Astrocyte (in vitro differentiated cells and primary cell): ENCODE measurements at places on chromosomes 2 and 18. TPM values are rescaled to one million over a fixed set of nuclear protein-coding genes. Genes with fewer than 3 reads are reported as not detected.

HOXD13 gene
- total RNA-seq, result not detected in 2 replicates

DNA sequence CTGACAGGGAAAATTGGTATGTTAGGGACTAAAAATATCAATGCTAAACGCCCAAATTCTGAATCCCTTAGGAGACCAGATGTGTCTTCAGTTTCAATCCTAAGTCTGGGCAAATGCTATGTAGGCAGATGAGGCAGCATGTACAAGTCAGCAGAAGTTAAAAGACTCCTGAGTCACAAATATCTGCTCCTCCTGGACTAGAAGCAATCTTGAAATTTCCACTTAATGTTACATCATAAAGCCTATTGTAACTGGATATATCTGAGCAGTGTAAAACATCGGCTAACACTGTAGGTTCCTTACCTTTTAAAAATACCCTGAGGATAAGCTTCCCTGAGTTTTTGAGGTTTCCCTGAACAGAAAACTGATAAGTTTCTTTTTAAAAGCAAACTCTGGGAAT lies 1087.6 kb upstream of the PIK3C3 start:
- peak; percentile 86 for DNase-seq

ZNF396 gene
- total RNA-seq, result 1.3 and 1.4 TPM in 2 replicates

GRCh38 chr2:239550357-239550756 lies 149.5 kb upstream of the HDAC4 start:
- DNase-seq, result no peak

DNA sequence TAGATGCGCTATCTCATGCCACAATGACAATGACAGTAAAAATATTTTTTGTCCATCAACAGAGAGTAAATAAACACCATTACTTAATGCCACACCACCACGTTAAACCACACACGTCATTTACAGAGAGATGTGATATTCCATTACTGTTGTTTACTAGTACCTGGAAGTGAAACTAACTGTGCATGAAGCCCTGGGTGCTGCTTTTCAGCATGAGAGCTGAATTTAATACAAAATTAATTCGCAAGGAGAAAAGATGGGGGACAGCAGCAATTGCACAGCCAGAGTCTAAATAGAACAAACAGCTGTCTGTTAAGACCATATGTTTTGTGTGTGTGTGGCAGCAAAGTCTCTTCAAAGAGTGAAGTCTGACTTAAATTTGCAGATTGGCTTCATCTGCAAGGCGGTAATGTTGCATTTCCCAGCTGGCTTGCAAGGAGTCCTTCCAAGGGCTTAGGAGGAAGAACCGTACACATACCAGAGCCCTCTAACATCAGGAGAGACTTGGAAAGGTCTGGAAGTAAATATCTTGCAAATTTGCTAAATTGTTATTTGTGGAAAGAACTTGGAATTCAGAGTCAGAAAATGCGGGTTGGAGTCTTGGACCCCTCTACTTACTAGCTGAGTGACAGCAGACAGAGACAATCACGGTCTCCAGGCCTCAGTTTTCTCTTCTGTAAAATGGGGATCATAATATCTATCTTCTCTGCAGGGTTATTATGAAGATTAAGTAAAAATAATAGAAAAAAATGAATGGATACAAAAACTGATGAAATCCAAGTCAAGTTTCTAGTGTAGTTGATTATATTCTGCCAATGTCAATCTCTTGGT lies 127.6 kb downstream of the ALPK2 start:
- DNase-seq, result no peak

DNA sequence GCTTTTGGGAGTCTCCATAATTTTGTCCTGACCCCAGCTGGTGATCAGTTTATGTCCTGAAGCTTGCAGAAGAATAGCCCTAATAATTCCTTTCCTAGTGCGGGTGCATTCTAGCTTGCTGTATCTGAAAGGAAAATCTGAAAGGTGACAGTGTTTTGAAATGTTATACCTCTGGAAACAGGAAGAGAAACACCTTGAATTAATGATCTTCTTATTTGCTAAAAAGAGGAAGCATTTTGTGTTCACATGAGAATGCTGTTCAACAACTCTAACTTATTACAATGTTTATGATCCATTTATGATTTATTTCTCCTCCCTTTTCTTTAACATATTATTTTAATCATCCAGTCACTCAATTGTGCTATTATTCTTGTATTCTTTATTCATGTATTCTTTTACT lies 66.9 kb upstream of the CAVIN2 start:
- no peak for DNase-seq

DNA sequence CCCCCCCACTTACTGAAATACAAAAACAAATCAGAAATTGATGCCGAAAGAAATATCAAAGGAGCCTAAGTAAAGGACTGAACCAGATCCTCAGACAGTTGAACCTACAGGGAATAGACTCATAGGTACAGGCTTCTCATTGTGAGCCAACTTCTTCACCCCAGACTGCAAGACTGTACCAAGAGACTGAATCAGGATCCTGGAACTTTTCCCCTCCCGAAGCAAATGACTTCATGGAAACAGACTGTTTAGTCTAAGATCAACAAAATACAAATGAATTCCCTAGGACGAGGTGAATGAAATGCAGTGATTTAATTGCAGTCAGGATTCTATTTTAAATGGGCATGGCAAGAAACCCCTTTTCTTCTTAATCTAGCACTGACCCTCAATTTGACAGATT lies 53.6 kb upstream of the RNF152 start:
- DNase-seq, result peak; percentile 86

GRCh38 chr2:82740527-82740926 lies 1718.6 kb downstream of the SUCLG1 start:
- DNase-seq, result no peak

- DNase-seq, result no peak
These were observed 129.4 kb upstream of the CNTNAP5 start for GRCh38 chr2:123895651-123896050.

DNA sequence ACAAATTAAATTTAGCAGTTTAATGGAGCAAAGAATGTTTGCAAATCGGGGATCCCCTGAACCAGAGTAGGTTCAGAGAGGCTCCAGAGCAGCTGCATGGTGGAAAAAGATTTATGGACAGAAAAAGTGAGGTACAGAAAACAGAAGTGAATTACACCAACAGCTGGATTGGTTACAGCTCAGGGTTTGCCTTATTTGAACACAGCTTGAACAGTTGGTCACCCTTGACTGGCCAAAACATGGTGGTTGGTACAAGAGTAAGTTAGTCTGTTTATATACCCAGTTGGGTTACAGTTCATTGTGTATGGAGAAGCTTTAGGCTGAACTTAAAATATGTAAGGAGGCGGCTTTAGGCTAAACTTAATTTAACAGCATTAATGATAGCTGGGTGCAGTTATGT lies 5.4 kb upstream of the CDCA7 start:
- DNase-seq, result no peak

DNA sequence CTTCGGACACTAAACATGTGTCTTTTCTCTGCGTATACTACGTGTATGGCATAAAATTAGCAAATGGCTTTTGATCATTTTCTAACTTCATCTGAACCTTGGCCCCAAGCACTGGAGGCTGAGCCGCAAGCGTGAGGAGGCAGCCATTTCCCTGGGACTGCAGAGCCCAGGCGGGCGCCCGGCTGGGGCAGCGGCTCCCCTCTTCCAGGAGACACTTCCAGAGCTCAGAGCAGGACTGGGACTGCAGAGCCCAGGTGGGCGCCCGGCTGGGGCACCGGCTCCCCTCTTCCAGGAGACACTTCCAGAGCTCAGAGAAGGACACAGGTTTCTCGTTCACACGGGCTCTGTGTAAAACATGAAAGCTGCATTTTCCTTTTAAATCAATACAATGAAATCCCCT lies 484.1 kb upstream of the SALL3 start:
- DNase-seq, result no peak

DNA sequence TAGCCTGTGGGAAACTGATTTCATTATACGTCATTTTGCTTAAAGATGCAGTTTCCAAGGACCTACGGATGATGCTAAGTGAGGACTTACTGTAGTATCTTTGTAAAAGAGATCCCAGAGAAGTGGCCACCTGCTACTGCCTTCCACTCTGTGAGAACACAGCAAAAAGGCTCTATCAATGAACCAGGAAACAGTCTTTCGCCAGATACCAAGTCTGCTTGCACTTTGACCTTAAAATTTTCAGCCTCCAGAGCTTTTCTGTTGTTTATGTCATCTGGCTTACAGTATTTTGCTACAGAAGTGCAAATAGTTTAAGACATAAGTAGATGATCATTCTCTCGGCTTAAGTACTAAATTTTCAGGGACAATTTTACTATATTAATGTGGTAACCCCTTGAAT lies 847.9 kb upstream of the CHAC2 start:
- no peak for DNase-seq

PARD6G gene
- 26.9 and 29.6 TPM in 2 replicates for total RNA-seq

DNA sequence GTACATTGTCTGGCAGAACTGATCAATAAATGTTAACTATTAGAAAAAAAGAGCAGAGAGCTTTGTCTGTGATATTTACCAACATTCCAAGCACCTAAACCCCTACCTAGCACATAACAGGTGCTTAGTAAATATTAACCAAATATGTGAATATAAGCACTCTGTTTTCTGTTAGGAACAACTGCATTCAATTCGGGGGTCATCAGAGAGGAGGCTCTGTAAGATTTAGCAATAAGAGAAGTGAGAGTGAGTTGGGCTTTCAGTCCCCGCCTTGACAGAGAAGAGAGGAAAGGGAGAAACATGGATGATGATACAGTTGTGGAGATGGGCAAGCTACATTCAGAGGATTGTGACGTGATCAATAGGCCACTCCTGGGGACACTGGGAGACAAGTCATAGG lies 47.7 kb downstream of the MYOM1 start:
- no peak for DNase-seq
